ENCODE measurements at places on chromosomes 6 and 20.

DNA sequence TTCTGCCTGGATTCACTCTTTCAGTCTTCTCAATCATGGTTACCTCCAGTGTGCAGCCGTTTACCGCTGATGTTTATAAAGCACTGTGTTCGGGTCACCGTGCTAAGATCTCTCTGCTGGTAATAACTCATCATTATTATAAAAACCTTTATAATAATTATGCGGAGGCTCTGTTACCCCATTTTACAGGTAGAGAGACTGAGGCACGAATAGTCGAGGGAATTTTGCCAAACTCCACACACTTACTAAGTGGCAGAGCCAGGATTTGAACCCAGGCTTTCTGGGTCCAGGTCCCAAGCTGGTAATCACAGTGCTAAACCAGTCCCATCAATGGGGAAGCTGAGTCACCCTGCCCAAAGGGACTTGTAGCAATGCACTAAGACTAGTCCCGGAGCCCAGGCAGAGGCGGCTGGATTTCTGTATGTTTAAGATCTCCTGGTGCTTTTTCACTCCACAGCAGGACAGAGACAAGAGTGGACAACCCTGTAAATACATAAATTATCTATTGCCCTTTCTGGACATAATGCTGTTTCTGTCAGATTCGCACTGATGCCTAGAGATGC, 48.1 kb downstream of the SYNJ2 start:
- no peak for DNase-seq

DNA sequence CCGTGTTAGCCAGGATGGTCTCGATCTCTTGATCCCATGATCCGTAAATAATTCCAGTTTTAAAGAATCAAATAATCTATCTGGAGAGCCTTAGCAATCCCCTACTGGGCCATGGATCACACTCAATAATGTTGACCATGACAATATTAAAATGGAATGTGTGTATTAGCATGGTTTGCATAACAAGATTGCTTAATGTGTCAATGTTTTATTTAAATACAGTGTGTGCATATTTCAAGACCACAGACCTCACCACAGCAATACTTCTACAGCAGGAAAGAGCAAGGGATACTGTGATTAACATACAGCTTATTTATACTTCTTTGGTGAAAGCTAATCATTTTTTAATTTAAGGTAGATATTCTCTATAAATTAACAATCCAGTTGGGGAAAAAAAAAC, 470.4 kb downstream of the TFAP2B start:
- no peak for DNase-seq

DNA sequence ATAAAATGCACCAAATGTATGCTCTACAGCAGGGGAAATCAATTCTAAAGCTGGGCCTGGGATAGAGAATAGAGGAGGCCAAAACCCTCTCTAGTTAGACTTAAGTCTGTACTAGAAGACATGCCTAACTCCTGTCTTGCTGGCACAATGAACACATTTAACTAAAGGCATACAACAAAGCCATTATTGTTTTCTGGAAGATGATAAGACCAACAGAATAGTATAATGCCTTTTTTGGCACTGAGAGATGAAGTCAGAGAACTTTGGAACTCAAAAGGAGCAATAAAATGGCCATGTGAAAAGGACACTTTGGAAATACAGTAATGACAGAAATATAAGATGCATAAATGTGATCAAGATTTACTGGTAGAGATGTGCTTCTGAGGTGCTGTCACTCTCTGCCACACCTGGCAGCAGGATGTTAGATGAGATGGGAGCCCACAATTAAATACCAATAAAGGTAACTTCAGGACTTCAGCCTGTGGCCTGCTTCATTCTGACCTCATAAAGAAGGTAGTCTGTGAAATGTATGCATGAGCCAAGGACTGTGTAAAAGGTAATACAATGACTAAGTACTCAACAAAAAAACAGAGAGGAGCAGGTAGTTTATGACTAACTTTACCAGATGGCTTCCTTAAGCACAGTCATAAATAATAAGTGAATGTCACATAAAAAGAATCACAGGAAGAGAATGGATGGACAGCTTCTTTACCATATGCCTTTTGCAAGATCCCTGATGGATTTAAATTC, 333.4 kb downstream of the BCKDHB start:
- DNase-seq = no peak

- no peak for DNase-seq
Observed at GRCh38 chr6:89022798-89023197, 57.8 kb upstream of the PNRC1 start.

GRCh38 chr6:166658792-166659150, 31.7 kb upstream of the RPS6KA2 start:
- DNase-seq = no peak

DNA sequence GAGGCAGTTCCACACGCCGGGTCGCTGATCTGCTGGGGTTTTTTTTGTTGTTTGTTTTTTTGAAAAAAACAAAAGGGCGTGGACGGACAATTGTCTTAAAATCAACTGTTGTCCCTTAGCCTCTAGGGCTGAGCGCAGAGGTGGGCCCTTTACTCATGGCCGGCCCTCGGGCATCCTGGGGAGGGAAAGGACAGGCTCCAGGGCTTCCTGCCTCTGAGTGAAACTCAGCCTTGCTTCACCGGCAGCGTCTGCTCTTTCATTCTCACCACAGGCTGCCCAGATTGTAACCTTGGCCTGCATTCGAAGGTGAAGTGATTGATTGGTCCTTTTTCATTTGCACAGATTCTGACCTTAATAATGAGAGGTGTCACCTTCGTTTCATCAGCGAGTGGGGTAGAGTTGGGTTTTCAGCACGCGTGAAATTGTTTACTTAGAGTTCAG, 797 bp downstream of the SMIM13 start:
- DNase-seq = peak; percentile 8

DNA sequence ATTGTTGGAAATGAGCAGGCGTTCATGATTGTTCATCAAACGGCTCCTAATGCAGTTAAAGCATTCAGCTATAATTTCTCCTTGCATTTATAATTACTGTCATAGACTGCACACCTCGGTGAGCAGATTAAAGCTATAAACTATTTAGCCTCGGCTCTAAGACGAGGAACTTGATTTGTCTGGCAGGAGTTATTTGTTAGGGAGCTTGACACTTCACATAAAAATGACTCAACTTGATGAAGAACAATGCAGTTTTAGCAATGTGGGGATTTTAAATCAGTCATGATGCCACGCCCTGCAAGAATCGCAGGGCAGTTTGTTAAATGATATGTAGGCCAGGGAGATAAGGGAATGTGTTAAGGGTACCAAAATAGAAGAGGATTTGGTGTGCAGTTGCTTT, 290.2 kb downstream of the TSHZ2 start:
- no peak for DNase-seq

- no peak for DNase-seq
Observed at GRCh38 chr6:163529605-163530004, 115.1 kb downstream of the QKI start.

GRCh38 chr6:110687326-110687725, 127.9 kb downstream of the CDK19 start:
- no peak for DNase-seq

DNA sequence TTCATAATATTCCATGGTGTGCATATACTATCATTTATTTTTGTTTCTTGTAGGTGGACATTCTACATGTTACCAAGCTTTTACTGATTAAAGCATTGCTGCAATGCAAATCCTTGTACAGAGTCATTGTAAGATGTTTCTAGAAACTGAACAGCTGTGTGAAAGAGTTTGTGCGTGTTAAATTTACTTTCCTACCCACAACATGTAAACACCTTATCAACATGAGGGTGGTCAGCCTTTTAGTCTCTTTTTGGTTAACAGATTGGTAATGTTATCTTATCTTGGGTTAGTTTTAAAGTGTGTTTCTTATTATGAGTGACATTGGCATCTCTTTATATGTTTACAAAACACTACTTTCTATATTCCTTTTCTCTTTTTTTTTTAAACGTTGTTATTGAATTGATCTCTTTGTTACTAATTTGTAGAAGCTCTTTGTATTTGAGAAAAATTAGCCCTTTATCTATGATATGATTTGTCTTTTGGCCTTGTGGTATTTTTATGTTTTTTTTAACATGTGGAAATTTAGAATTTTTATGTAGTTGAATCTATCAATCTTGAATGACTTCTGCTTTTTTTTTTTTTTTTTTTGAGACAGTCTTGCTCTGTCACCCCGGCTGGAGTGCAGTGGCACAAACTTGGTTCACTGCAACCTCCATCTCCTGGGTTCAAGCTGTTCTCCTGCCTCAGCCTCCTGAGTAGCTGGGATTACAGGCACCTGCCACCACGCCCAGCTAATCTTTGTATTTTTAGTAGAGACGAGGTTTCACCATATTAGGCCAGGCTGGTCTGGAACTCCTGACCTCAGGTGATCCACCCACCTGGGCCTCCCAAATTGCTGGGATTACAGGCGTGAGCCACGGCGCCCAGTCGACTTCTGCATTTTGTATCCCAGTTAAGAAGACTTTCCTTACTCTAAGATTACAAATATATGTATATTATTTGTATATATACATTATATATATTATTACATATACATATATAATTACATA, 112.1 kb downstream of the TCP11 start:
- no peak for DNase-seq

DNA sequence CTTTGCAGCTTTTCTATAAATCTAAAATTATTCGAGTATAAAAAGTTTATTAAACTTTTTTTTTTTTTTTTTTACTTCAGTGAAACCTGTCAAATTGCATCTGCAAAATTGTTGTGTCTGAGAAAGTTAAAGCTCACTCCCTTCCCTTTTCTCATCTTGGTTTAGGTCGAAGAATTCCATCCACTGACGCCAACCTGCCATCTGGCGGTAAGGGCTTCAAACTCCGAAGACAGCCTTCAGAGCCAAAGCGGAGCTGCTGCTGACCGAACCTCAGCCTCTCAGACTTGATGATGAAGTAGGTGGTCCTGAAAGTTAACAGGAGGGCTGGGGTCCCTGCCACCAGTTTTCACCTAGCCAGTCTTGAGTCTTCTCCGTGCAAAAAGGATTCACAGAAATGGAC, 29.6 kb upstream of the VAPB start:
- DNase-seq = no peak

DNA sequence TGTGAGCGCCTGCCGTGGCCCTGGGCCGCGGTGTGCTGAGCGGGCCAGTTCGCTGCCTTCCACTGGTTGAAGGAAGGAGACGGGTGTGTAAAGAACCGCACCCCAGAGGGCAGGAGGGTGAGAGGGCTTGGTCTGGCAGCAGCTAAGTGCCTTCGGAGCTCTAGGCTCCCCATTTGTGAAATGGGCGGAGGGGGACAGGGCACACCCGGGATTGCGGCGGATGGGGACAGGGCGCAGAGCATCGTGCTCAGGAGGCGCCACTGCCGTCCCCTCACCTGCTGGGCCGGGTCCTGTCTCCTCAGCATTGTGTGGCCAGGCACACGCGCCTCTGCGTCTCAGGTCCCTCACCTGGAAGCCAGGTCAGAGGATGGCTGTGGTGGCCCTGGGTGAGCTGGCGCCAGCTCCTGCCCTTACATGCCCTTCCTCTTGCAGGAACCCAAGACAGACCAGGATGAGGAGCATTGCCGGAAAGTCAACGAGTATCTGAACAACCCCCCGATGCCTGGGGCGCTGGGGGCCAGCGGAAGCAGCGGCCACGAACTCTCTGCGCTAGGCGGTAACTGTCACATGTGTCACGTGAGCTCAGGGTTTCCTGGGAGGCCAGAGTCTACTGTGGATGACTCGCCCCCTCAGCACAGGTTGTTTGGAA, 3.1 kb downstream of the ADRM1 start:
- no peak for DNase-seq

- DNase-seq = no peak
Observed at GRCh38 chr6:112874881-112875280, 527.8 kb downstream of the RFPL4B start.

GRCh38 chr6:116057766-116058165, 2.9 kb downstream of the FRK start:
- no peak for DNase-seq

GRCh38 chr6:107275330-107275865, 160.1 kb upstream of the BEND3 start:
- DNase-seq = no peak

- no peak for DNase-seq
Observed at GRCh38 chr6:40778196-40778595, 191.0 kb upstream of the LRFN2 start.

GRCh38 chr20:63544241-63544957, 3.1 kb downstream of the SRMS start:
- DNase-seq = no peak

DNA sequence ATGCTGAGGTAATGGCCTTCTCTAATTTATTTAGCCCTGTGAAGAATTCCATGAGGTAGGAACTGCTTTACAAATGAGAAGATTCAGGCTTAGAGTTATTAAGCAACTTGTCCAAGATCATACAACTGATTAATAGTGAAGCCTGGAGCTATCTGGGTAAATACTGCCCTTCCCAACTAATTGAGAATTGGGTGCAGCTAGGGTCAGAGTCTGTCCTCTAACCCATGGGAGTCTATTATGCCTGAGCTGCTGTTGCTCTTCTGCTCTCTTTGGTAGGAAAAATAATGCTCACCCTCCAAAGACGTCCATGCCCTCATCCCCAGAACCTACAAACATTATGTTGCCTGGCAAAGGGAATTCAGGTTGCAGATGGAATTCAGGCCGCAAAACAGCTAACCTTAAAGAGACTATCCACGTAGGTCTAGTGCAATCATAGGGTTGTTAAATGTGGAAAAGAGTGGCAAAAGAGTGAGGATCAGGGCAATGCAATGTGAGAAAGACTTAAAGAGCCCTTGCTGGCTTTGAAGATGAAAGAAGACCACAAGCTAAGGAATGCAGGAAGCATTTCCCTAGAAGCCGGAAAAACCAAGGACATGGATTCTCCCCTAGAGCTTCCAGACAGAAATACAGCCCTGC, 90.1 kb downstream of the SPTLC3 start:
- no peak for DNase-seq

GRCh38 chr6:26249957-26250697, 114.9 kb upstream of the BTN3A2 start:
- DNase-seq = no peak

DNA sequence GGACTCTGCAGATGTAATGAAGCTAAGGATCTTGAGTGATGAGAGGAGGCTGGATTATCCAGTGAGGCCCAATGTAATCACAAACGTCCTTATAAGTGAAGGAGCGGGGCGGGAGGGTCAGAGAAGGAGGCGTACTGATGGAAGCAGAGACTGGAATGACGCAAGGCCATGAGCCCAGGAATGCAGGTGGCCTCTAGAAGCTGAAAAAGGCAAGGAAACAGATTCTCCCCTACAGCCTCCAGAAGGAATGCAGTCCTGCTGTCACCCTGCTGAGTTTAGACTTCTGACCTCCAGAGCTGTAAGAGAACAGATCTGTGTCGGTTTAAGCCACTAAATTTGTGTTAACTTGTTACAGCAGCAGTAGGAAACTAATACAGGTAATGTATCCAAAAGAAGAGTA, 227.9 kb downstream of the PTPRT start:
- DNase-seq = no peak

- DNase-seq = no peak
Observed at GRCh38 chr6:39231521-39232243, 2.4 kb upstream of the KCNK5 start.

- no peak for DNase-seq
Observed at GRCh38 chr6:146363838-146364607, 179.6 kb upstream of the RAB32 start.
